ACHN (cell line): ENCODE measurements at places on chromosomes 16 and 17.

- peak; percentile 13 for DNase-seq
Measured at GRCh38 chr17:33436321-33436720, 143.2 kb upstream of the ASIC2 start.

- DNase-seq = no peak
Measured at GRCh38 chr17:76268015-76268749, 3.0 kb downstream of the UBALD2 start.

DNA sequence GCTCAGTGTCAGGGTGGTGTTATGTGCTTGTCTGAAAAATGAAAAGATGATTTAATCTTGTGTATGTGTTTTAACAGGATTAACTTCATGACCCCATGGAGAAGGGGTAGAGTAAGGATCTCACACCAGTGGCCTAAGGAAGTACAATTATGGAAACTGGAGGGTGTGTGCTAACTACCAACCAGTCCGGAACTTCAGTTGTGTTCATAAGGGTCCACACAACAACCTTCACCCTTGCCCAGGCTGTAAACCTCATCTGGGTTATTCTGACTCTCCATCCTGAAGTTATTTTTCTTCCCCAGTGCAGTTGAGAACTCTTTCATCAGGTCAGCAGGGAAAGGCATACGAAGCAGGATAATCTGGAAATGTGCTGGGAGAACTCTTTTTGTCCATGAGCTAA is 158.9 kb downstream of the MAP2K6 start:
- no peak for DNase-seq

- DNase-seq = no peak
Measured at GRCh38 chr16:4142268-4142667, 26.0 kb upstream of the ADCY9 start.

GRCh38 chr17:9239793-9240658 is 218.7 kb downstream of the NTN1 start:
- DNase-seq = peak; percentile 48

- peak; percentile 51 for DNase-seq
Measured at GRCh38 chr17:58084317-58084981, 1.2 kb downstream of the DYNLL2 start.

GRCh38 chr16:66519482-66520373 is 30.2 kb downstream of the TK2 start:
- no peak for DNase-seq

- no peak for DNase-seq
Measured at GRCh38 chr17:28579526-28579925, 2.8 kb upstream of the ALDOC start.

- no peak for DNase-seq
Measured at GRCh38 chr17:34387566-34387965, 24.5 kb upstream of the CCL1 start.

DNA sequence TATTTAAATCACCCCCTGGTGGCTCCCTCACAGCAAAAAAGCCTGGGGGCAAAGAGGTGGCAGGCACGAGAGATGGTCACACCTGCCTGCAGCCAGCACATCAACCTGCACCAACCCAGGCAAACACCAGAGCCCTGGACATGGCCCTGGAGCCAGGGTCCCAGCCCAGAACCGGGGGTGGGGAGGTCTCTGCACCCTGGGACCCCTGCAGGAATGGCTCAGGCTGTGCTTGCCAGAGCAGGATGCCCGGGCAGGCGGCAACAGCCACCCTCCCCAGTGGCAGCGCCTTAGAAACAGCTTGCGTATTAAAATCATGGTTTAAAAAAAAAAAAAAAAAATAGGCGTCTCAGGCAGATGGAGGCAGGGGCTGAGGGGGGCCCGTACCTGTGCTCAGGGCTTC is 16.2 kb downstream of the MYBBP1A start:
- DNase-seq = no peak

DNA sequence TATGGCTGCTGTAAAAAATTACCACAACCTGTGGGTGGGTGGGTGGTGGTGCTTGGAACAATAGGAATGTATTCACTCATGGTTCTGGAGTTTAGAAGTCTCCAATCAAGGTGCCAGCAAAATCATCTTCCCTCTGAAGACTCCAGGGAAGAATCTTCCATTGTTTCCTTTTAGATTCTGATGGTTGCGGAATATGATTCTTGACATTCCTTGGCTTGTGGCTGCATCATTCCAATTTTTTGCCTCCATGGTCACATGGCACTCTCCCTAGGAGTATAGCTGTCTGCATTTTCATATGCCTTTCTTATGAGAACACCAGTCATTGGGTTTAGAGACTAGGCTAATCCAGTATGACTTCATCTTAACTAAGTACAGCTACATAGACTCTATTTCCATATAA is 401.0 kb downstream of the HS3ST3B1 start:
- DNase-seq = no peak
